Endothelial cell of umbilical vein (primary cell): ENCODE measurements at places on chromosomes 5 and 9. TPM values are rescaled to one million over a fixed set of nuclear protein-coding genes. Genes with fewer than 3 reads are reported as not detected.

DNA sequence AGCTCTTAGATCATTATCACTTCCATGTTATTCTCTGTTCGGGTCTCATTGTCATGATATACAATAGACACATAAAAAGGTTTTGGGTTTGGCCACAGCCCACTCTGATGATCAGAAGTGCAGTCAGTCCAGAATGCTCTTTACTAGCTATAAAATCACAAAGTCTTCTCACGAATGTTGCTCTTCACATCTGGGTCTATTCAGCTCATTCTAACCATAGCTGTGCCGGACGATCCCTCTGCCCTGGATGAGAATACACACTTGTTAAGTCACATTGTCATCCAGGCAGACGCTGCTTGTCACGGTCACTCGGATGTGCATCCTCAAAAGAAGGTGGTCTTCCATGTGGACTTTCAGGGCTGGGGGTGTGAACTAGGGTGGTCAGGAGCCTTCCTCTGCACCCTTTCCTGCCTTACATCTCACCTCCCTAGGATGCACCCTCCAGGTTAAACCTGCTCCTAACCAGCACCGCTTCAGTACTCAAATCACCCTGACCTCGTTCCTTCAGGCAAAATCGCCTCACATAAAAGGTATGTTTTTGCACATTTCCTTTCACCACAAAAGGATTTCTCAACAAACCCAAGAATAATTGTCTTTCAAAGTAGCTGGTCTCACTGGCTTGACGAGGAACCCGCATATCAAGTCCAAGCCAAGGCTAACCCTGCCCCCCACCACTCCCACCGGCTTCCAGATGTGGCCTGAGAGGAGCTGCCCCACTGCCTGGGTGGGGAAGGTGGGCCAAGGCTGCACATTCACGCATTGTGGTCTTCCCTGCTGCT lies 21.9 kb downstream of the ANKH start:
- no peak for DNase-seq

Gene POU5F2
- 0.11 and 0.14 TPM in 2 replicates for polyA plus RNA-seq

DNA sequence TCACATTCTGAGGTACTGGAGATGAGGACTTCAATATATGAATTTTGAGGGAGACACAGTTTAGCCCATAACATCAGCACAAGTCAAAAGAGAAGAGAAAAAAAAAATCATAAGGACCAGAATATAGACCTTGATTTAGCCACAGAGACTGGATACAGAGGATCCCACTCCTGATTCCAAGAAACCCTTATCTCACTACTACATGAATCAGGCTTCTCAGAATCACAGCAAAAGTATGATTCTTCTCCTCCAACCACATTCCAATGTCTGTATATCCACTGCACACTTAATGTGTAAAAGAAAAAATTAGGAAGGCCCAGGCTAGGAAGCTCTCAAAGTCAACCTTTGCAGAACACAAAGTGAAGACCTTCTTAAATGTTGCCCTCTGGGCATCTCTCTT lies 610.9 kb downstream of the DTWD2 start:
- no peak for DNase-seq

Gene ABLIM3
- polyA plus RNA-seq, result 14.9 and 16.7 TPM in 2 replicates

Gene GABRG2
- polyA plus RNA-seq, result not detected in 2 replicates

- DNase-seq, result no peak
Measured at GRCh38 chr9:16013366-16013765, 460.5 kb downstream of the CCDC171 start.

DNA sequence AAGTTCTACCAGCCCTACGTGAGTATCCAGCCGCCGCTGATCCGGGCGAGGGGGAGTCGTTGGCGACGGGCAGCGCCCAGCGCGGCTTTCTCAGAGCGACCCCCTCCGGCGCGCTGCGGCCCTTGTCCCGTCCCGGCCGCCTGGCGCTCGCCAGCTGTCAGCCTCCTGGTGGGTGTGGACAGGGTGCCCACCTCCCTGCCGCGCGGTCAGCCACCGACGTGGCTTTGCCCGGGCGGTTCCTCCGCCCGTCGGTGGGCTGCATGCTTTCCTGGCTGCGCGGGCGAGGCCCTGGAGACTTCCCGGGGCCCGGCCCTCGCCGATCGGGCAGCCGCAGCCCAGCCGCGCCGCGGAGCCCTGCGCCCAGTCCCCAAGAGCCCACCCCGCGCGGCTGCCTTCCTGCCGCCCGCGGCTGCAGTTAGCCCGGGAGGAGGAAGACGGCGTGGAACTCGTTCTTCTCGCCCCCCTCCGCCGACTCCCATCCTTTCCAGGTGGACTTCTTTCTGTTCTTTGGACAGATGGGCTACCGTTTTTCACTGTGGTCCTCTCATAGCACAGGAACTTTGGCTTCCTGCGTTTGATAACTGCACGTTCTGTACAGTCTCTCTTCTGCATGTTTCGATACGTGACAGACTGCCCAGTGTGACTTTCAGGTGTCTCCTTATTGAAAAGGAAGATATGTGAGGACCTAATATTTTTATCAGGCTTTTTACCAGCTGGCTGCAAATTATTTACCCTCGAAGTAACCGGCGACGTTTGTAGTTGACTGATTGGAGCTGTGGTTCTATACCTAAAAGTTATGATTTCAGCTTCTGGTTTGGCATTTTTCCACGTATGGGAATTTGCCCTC lies 577 bp downstream of the AP3S1 start:
- no peak for DNase-seq

- no peak for DNase-seq
Measured at GRCh38 chr5:135441919-135442318, 5.2 kb downstream of the DCANP1 start.

GRCh38 chr9:71120501-71121247 lies 747 bp downstream of the TRPM3 start:
- no peak for DNase-seq

Gene FAM221B
- not detected in 2 replicates for polyA plus RNA-seq

GRCh38 chr5:1005904-1006655 lies 2.5 kb upstream of the NKD2 start:
- no peak for DNase-seq

GRCh38 chr9:12777121-12778022 lies 2.6 kb downstream of the LURAP1L start:
- DNase-seq, result no peak

DNA sequence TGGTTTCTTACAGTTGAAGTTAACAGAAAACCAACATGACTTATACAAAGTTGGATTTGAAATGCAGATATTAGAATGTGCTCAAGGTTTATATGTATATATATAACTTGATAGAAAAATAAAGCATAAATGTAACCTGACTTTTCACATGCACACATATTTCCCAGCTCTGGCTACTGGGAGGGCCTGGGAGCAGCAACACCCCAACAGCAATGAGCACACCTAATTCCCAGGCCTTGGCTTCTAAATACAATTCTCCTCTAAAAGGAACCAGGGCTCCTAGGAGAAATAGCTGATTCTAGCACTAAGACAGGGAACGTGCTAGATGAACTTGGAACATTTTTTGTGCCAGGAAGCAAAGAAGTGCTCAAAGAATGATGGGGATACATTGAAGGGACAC lies 42.1 kb downstream of the DENND1A start:
- DNase-seq, result no peak

GRCh38 chr9:72312386-72312987 lies 52.5 kb downstream of the ZFAND5 start:
- DNase-seq, result no peak

- no peak for DNase-seq
Measured at GRCh38 chr9:80163889-80164288, 592.1 kb downstream of the TLE4 start.

DNA sequence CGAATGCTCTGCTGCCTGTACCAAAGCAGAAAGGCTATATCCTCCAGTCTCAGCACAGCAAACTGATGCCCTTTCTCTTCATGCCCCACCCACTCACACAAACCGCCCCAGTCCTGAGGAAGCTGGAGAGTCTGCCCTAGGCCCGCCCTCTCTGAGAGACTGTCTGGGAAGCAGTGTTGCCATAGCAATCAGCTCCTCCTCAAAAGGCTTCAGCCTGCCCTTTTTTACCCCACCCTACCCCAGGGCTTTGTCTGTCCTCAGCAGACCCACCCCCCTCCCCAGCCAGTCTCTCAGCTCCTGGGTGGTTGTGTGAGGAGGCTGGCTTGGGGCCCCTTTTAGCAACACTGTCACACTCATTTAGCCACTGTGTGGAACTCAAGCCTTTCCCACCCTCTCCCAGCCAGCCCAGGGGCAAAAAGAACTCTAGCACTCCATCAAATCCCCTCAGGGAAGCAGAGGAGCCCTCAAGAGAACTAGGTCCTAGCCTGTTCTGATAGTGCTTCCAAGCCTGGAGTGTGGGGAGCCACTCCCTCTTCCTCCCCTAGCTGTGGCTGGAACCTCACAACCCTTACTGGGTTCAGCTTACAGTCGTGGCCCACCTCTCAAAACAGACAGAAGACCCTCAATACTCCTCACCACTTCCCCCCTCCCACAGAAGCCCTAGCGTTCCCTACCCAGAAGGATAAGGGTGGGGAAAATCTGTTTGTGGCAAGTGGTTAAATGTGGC lies 1.4 kb downstream of the ATOSB start:
- peak; percentile 87 for DNase-seq

DNA sequence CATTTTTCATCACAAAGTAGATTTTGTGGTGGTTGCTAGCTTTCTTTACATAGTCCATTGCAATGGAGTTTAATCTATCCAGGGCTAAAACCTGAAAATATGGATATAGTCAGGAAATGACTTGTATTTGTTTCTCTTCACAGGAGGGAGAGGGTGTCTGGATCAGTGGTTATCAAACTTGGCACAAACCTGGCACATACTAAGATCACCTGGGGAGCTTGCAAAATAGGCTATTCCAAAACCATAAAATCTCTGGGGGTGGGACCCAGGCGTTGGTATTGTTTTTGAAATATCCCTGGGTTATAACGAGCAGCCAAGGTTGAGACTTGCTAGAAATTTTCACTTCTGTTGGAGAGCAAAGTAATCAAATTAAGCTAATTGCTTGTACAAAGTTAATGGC lies 179.9 kb downstream of the PCSK1 start:
- no peak for DNase-seq

DNA sequence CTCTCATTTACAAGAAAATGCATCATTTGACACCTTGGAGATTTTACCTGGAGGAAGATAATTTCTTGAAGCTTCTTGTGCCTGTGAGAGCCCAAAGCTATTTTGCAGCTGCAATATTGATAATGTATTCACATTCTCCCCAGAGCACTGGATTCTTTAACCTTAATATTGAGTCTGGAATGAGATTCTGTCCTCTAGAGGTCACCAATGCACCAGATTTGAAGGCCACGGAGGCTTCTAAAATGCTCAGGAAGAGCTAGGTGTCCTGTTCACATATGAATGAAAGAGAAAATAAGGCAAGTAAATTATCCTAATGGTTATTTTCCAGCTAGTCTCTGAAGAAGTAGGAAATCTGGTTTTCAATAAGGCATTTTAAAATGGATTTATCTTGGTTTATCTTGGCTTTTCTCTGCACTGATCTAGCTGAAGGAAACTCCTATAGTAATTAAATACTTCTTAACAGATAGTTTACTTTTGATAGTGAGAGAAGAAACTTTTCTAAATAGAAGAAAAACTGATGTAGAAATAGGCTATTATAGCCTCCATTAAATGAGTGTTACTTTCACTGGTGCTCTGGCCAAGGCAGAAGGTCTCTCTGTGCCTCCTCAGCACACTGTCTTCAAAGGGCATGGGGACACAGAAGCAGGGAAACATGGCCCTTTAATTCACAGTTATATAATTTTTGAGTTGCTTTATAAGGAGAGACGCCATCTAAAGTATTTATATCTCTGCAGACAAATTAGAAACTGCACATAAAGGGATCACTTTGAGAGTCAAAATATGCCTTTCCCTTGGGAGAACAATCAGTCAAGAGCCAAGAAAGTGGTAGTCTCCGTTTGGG lies 297.0 kb upstream of the ACTBL2 start:
- DNase-seq, result peak; percentile 90

Gene FAM169A
- polyA plus RNA-seq, result 0.06 and 0.14 TPM in 2 replicates

Gene ST8SIA4
- 4.1 and 4.5 TPM in 2 replicates for polyA plus RNA-seq

Gene IL3
- polyA plus RNA-seq, result not detected in 2 replicates

DNA sequence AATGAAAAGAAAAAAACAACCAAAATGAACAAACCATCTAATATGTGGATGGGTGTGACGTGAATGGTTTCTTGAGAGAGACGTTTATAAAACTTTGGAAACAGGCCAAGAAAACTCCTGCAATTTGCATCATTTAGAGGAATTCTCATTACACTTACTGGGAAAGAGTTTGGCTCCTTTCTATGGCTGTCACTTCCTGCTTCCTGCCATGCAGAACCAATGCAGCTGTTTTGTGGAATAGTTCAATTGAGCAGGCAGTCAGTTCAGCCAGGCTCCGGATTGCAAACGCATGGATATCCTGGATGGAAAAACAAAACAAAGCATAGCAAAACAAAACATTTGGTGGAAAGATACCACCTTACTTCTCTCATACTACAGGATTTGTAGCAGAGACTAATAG lies 36.6 kb downstream of the FAM114A2 start:
- DNase-seq, result peak; percentile 87

GRCh38 chr5:53120165-53120564 lies 10.6 kb upstream of the MOCS2 start:
- DNase-seq, result no peak

Gene GFI1B
- polyA plus RNA-seq, result 0.04 TPM in 1 of 2 replicates, not detected in the other

DNA sequence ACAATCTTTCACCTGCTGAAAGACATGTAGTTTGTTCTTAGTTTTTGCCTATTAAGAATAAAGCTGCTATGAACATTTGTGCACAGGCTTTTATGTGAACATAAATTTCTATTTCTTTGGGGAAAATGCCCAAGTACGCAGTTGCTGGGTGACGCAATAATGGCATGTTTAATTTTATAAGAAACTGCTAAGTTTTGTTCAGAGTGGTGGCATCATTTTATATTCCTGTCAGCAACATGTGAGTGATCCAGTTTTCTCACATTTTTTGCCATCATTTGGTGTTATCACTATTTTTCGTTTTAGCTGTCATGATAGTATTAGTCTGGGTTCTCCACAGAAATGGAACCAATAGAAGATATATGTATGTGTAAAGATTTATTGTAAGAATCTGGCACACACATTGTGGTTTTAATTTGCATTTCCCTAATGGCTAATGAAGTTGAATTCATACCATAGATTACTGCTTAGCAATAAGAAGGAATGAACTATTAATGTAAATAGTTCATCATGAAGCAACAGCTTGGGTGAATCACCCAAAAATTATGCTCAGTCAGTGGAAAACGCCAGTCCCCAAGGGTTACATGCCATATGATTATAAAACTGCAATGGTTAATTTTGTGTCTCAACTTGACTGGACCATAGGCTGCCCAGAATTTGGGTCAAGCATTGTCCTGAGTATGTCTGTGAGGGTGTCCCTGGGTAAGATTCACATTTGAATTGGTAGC lies 358.6 kb downstream of the MSX2 start:
- DNase-seq, result no peak

- DNase-seq, result no peak
Measured at GRCh38 chr5:158039911-158040347, 181.0 kb upstream of the CLINT1 start.
